ENCODE measurements at places on chromosomes 1 and 21.

DNA sequence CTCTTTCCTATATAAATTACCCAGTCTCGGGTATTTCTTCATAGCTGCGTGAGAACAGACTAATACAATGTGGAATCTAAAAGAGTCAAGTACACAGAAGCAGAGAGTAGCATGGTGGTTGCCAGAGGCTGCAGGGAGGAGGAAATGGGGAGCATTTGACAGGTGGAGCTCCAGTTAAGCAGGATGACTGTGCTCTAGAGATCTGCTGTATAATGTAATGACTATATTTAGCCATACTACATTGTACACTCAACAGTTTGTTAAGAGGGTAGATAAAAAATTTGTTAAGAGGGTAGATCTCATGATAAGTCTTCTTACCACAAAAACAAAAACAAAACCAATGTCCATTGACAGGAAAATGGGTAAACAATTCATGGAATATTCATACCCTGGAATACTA lies 82.1 kb downstream of the MT1HL1 start:
- no peak for DNase-seq

DNA sequence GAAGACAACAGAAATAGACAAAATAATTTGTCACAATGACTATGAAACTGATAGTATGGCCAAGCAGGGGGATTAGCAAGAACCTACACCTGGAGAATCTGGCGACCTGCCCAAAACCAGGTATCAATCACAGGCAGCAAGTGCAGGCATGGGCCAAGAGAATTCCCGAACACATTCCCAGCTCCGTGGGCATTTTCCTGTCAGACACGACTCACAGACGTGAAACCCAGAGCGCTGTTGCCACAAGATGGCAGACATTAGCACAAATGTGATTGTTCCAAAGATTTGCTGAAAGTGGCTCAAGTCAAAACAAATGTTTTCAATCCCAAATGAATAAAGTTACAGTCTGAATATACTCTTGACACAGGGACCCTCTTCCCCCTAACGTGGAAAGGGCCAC lies 36.8 kb downstream of the HLCS start:
- DNase-seq: no peak

DNA sequence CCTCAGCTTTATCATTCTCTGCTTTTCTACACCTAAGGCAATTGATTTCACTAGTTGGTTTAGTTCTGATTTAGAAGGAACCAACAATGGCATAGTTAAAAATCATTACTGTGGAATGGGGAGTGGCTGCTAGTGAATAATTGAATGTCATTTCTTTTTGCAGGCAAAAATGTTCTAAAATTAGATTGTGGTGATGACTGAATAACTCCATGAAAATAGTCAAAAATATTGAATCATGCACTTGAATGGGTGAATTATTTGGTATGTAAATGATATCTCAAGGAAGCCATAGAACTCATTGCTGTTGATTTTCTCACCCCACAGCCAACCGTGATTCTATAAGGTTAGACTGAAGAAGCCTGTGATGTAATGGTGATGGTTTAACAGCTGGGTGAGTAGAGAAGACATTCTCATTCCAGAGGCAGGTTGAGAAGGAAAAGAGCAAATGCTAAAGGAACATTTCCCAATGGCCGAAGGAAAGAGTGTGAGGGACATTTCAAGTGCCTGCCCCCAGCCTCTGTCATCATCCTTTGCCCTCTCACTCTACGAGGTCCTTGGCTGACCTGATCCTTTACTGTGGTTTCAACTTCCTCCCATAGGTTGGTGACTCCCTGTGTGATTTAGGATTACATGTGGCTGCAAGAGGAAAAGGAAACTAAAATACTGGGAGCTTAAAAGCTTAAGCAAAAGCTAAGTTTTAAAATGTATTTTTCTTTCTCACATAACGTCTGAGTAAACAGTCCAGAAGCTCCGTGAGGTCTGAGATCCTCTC lies 12.5 kb downstream of the OVAAL start:
- DNase-seq: no peak

DNA sequence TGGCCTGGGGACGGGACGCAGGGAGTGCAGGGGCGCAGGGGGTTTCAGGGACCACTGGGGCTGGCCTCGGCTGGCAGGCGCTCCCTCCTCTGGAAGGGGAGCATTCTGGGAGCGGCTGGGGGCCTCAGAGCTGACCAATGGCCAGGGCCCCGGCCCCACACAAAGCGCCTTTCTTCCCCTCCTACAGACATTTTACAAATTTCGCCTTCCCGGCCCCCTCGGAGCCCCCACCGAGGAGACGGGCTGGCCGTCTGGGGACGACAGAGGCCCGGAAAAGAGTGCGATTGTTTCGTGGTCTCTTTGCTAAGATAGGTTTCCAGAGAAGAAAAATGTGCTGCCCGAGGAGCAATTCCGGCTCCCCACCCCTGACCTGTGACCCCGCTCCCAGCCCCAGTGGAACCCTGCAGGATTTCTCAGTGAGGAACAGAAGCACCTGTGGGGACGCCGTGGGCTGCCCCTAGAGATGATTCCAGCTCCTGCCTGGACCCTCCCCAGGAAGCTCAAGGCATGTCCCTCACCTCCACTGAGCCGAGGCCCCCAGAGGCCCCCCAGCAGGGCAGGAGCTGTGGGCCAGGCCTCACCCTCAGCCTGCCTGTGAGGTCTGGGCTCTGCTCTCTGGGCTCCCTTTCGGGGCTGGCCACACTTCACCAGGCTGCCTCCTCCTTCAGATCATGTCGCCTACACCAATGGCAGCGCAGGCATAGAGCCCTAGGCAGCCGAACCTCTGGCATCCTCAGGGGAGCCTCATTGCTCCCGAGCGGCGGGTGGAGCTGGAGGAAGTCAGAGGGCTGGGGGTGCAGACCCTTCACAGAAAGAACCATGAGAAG lies 15.0 kb upstream of the PLEKHG5 start:
- DNase-seq: no peak

- no peak for DNase-seq
Observed at GRCh38 chr1:32394890-32395432, 720 bp upstream of the BSDC1 start.

DNA sequence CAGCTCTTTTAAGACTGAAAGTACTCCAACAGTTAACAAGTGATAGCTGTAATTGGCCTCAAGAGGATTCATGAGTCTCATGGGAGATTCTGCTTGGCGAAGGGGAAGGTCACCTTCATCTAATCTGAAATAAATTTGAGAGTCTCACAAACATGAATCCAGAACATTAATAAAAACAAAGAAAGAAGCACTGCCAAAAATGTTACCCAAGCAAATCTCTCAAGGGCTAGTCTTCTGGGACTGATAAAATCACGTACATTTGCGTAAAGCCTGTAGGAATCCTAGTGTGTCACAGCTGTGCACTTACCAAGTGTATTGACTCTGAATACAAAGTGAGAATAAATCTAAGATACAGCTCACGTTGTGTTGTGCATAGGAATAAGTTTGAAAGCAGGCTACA lies 21.2 kb upstream of the NUF2 start:
- DNase-seq: no peak

DNA sequence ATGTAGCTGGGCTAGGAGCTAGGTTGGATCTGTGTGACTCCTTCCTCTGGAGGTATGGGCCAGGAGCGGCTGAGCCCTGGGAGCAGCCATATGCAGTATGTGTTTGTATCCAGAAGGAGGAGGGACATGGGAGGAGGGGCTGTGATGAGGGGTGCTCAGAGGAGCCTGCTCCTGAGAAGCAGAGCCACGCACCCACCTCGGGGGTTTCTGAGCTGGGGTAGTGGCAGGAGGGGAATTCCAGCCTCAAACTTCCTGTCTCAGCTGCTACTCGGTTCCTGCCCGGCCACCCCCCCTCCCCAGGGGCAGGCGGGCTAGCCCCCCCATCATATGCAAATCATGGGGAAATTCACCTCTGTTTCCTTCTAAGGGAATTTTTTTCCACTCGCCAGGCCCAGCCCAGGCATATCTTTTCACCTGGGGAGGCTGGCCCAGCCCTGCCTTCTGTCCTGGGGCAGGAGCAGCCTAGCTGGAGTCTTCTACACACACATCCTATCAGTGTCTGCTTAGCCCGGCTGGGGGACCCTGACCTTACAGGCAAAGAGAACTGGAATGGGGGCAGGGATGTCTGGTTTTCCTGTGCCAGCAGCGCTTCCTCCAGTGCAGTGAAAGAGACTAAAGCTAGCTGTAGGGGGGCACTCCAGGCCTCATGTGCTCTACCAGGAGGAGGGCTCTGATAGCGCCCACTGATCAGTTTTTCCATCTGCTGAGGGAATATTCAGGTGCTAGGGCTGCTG lies 3.0 kb downstream of the ZC3H12A start:
- DNase-seq: peak; percentile 69

- DNase-seq: no peak
Observed at GRCh38 chr1:27374362-27375086, at the start of gene FCN3. Gene FCN3 (minus strand): TSS chr1:27374824. CDS start chr1:27374818, 6 bp downstream.

DNA sequence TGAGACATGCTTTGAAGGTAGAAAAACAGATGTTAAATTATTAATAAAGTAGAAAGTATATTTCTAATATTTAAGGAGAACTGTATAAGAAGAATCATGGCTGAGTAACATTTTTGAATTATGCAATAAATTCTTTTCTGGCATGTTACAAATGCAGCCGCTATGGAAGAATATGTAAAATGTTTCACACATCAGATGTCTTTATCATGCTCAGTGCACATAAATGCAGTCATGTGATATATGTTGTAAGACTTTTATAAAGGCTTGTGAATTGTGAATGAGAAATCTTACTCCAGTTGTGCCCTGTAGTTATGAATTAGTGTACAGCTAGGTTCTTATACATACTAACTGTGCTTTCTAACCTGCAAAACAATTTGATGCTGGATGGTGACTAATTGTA lies 53.5 kb downstream of the LRRC8B start:
- no peak for DNase-seq
